Activated gamma-delta T cell (primary cell): ENCODE measurements at places on chromosomes 6 and 20.

- DNase-seq = no peak
These were observed 19.5 kb downstream of the PHACTR2 start for GRCh38 chr6:143697076-143697800.

- DNase-seq = no peak
These were observed 5.0 kb downstream of the HLA-A start for GRCh38 chr6:29947077-29947980.

- no peak for DNase-seq
These were observed 160.6 kb downstream of the GRM4 start for GRCh38 chr6:33985313-33985751.

DNA sequence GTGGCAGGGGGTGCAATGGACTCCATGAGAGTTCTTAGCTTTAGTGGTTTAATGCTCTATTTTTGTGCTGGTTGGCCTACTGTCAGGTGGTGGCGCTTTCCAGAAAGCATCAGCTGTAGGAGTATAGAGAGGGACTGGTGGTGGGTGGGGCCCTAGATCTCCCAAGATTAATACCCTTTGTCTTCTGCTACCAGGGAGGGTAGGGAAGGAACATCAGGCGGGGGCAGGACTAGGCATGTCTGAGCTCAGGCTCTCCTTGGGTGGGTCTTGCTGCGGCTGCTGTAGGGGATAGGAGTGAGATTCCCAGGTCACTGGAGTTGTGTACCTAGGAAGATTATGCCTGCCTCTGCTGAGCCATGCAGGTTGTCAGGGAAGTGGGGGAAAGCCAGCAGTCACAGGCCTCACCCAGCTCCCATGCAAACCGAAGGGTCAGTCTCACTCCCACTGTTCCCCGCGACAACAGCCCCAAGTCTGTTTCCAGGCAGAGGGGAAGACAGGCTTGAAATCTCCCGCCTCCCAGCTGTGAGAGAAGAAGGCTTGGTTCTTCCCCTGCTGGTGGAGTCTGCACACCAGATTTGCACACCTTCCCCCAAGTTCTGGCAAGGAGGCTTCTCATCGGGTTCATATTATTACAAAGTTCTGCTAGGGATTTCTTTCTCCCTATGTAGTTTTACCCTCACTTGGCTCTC lies 46.7 kb upstream of the PKIB start:
- DNase-seq = no peak

DNA sequence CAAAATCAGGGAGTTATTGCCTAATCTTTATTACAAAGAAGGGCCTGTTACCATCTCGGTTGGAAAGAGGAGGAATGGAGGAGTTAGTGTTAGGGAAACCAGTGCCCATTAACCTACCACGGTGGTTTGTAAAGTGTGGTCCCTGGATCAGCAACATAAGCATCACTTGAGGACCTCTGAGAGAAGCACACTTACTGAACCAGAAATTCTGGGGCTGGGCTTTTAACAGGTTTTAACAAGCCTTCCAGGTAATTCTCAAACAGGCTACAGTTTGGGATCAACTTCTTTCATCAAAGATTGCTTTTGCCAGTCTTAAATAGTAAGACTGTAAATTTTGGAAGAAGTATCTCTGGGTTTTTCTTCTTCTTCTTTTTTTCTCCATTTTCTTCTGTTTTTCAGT lies 329.5 kb upstream of the JAG1 start:
- no peak for DNase-seq

GRCh38 chr6:56245903-56246351 lies 1.5 kb downstream of the COL21A1 start:
- DNase-seq = no peak

DNA sequence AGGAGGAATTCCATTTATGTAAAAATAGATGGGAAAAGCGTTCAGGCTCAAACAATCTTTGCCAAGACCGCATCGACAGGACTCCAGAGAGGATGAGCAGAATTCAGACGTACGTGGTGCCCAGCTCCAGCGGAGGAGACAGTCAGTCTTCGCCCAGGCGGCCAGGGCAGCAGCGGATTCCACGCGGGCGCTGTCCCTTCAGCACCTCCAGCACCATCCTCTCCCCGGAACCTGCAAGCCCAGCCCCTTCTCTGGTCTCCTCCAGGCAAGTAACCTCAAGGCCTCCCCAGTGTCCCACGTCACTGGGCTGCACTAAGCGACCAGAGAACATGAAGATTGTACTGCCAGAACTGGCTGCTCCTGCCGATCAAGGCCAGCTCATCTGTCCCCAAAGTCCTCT lies 2.8 kb upstream of the KCNQ2 start:
- DNase-seq = no peak

- no peak for DNase-seq
These were observed 59.4 kb upstream of the GNRH2 start for GRCh38 chr20:2984028-2984501.

DNA sequence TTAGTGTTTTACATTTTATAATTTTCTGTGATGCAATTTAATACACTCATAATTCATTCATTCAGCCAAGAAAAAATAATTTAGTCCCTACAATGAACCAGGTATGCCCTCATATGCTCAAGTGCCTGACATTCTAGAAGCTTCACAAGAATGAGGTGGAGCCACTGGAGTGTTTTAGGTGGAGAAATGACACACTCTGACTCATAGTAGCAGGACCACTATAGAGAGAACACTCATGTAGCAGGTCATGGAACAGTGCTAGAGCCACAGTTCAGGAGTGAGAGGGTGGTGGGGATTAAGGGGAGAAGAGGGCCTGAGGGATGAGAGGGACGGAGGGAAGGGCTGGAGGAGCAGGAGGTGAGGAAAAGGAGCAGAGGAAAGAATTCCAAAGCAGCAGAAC lies 1.4 kb upstream of the HLA-G start:
- DNase-seq = no peak

DNA sequence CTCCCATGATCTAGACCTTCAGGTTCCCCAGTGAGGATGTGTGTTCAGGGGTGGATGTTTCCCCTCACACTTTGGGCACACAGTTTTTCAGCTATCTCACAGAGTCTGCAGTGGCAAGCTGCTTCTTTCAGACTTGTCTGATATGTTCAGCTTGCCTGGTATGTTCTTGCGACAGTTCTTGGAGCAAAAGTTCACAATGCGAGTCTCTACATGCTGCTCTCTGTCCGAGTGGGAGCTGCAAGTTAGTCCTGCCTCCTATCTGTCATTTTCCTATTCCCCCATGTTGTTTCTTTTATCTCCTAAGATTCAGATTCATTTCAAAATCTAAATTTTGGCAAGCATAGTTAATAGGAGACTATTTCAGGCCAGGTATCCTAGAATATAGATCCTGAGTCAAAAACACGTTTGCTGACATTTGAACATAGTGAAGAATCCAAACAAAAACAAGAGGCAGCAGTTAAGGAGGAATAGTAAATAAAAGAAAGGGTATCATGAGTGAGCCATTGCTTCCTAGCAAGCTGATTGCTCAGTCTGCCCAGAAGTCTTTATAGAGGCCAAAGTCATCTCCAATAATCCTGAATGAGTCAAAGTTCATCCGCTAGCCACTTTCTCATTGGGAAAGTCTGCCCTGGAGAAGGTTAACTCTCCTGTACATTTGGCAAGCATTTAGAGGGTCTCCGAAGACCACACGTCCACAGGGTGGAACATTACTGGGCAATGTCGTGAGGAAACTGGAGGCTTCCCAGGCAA lies 140.2 kb upstream of the MOCS1 start:
- DNase-seq = no peak

DNA sequence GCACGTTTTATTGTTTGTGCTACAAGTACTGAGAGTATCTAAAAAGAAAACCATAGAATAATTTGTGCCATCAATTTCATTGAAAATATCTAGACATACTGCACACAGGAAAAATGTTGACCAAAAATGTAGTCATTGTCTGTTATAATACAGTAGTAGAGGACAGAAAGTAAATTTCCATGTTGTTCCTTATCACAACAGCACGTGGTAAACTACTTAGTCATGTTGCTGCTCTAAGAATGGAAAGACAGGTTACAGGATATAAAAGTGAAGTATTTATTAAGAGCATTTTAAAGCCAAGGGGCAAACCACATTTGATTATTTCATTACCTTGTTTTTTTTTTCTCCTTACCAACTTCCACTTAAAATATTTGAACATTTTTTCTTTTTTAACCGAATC lies 89.0 kb upstream of the CEP85L start:
- no peak for DNase-seq

GRCh38 chr6:11785415-11785773 lies 6.8 kb upstream of the ADTRP start:
- no peak for DNase-seq

- no peak for DNase-seq
These were observed 123.0 kb downstream of the AIG1 start for GRCh38 chr6:143183666-143184065.

DNA sequence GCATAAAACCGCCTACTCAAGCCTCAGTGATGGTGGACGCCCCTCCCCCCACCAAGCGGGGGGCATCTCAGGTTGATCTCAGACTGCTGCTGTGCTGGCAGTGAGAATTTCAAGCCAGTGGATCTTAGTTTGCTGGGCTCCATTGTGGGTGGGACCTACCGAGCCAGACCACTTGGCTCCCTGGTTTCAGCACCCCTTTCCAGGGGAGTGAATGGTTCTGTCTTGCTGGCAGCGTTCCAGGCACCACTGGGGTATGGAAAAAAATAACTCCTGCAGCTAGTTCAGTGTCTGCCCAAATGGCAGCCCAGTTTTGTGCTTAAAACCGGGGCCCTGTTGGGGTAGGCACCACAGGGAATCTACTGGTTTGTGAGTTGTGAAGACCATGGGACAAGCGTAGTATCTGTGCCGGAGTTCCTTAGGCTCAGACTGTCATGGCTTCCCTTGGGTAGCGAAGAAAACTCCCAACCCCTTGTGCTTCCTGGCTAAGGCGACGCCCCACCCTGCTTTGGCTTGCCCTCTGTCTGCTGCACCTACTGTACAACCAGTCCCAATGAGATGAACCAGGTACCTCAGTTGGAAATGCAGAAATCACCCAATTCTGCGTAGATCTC lies 1334.5 kb upstream of the ADGRB3 start:
- DNase-seq = no peak

DNA sequence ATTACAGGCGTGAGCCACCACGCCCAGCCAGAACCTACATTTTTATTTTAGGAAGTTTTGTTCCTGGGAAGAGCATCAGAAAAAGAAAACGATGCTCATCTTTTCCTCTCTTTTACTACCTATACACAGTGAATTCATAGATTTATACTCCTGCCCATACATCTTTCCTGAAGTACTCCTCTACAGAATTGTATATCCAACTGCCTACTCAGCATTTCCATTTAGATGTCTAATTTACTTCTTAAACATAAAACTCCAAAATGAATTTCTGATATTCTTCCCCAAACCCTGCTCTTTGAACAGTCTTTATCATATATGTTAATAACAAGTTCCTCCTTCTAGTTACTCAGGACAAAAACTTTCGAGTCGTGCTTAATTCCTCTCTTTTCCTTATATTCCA lies 39.8 kb upstream of the RSPO3 start:
- DNase-seq = no peak

DNA sequence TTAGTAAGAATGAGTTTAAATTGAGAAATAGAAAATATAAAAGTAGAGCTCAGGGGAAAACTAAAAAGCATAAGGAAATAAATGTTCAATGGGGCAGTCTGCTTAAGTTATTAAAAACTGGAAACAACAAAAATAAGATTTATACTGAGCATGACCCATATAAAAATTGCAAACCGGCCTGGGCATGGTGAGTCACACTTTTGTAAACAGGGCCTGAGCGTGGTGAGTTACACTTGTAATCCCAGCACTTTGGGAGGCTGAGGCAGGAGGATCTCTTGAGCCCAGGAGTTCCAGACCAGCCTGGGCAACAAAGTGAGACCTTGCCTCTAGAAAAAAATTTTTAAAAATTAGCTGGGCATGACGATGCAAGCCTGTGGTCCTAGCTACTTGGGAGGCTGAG lies 74.6 kb downstream of the TMEM244 start:
- DNase-seq = no peak

DNA sequence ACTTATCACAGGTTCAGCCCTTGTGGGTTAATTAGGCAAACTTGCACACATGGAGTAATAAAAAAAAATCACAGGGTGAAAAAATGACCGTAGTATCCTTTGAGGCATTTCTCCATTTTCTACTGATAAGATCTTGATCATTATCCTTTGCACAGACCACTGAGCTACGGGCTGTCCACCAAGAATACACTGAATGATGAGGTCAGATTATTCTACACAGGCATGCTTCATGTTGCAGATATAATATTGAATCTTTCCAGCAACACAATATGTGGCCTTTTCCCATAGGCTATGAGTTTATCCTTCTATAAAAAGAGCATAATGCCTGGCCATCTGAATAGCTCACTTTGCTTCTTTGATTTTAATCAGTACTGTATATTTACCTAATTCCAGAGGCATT lies 168.9 kb downstream of the FRK start:
- DNase-seq = no peak

- no peak for DNase-seq
These were observed 1249.0 kb upstream of the CITED2 start for GRCh38 chr6:140623498-140623897.

- no peak for DNase-seq
These were observed 34.6 kb upstream of the SMIM28 start for GRCh38 chr6:138343112-138343511.

- no peak for DNase-seq
These were observed 3.0 kb downstream of the GCLC start for GRCh38 chr6:53541900-53542299.

DNA sequence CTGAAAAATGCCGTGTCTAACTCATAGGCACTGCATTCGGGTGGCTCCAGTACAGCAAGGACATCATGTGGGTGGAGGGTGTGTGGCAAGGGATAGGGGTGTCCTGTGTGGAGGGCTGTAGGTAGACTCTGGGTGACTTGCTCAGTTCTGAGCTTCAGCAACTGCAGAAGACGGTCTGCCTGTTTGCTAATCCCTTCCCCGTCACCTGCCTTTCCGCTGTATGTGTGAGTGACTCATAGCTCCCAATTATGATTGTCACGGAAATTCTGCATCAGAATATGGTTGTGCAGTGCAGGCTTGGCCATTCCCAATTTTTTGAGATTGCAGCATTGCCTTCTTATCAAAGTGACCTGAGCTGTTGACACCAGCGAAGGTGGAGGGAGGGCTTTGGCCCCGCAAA lies 174.3 kb downstream of the CDH4 start:
- no peak for DNase-seq

- no peak for DNase-seq
These were observed 51.0 kb downstream of the RPS12 start for GRCh38 chr6:132865364-132865763.
